ENCODE measurements at places on chromosomes 5 and 9.

GRCh38 chr5:151700820-151701219 is 14.1 kb upstream of the SPARC start:
- DNase-seq: no peak

DNA sequence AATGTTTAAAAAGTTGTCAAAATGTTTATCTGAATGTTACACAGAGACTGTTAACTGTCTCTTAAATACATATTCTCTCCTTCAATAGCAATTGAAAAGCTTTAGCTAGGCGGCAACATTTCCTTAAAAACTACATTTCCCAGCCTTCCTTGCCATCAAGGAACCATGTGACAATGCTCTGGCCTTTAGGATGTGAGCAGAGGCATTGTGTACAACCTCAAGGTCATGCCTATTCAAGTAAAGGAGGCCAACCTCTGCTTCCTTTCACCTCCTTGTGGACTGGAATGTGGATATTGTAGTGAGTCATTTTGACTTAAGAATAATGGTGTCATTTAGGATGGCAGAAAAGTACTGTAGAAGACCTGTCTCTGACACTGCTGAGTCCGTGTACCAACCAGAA is 23.7 kb upstream of the MROH2B start:
- DNase-seq: no peak

GRCh38 chr5:50744776-50745175 is 78.3 kb downstream of the PARP8 start:
- DNase-seq: peak; percentile 17

DNA sequence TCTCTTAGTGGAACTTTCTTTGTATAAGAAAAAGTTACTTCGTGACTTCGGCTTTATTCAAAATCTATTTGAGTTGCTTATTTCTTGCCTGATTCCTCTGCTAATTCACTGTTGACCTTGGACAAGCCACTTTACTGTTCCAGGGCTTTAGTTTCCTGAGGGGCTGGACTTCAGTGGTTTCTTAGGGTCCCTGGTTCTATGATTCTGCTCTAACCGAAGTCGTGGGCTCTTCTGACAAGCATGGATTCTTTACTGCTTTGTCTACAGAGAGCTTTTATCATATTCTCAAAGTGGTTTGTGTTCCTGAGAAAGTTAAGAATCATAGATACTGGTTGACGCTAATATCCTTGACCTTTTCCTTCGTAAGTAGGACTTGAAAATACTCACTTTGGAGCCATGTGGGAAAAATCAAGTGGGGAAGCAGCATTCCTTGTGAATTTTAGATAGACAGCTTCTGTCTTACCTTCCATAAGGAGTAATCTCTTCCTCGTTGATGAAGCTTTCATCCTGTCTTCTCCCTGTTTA is 21.1 kb downstream of the EXOSC2 start:
- no peak for DNase-seq

GRCh38 chr9:125246261-125246667 is 5.1 kb upstream of the HSPA5 start:
- DNase-seq: no peak

DNA sequence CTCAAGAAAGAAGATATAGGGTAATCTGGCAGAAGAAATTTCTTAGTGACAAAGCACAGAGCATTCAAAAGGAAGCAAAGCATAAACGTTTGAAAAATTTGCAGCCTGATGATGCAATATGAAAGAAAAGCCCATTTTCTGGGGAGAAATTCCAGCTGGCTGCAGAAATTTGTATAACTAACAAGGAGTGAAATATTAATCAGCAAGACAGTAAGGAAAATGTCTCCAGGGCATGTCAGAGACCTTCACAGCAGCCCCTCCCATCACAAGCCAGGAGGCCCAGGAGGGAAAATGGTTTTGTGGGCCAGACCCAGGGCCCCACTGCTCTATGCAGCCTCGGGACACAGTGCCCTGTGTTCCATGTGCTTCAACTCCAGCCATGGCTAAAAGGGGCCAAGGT is 359.4 kb downstream of the HINT1 start:
- DNase-seq: no peak

- no peak for DNase-seq
These were observed 87.7 kb downstream of the AUH start for GRCh38 chr9:91273853-91274552.

DNA sequence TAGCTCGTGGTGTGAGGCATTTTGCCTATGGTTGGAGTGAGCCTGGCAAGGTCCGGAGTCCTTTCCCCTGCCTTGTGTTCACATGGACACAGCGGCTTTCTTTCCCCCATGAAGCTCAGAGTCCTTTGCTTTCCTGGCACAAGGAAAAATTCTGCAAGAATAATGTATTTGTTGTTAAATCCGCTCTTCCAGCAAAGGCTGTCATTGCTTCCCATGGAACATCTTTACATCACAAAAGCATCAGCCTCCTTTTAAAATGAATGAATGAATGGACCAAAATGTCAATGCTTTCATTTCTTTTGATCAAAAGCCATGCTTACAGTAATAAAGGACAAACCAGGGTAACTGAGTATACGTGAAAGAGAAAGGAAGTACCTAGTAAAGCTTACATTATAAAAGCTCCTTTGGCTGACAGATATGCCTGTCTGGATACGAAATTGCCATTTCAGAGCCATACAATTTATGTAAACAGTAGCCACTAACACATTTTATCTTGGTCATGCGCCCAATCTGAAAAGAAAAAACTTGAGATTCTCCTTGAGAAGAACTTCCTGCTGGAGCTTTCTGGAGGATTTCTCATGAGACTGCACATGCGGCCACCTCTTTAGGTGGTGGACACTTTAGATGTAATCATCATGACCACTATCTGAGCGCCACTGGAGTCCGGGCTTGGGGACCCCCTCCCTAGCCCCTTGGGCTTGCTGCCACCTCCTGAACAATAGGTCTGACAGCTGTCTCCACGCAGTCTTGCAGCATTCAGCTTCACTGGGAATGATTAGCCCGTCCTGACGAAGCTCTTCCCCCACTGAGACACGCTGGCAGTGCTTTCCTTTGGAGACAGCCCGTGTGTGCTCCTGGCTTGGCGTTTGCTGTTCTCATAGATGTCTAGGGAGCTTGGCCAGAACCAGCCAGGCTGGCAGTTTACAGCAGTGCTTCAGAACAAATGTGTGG is 355.9 kb downstream of the ADAMTS6 start:
- DNase-seq: no peak

DNA sequence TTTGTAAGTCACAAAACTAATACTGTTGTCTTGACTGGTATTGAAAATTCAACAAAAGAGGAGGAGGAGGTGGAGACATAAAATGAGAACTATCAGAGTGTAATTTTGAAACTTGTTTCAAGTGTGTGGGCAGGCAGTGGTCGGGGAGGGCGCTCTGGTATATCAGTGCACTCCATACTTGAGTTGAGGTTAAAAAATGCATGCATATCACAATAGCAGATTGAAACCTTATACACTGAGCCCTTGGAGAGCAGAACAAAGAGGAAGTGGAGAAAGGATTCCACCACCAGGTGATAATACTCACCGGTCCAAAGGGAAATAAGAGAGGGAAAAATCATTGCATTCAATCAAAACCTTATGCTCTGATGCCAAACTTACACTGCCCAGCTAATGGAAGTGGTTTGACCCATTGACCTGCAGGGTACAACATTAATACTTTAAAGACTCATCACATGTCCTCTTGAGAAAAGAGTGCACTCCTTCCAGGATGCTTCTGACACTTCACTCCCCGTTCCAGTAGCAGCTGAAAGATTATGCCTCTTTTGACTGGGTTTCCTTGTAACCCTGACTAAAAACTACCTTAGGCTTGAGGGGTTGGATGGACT is 79.5 kb upstream of the FAM169A start:
- DNase-seq: peak; percentile 7

DNA sequence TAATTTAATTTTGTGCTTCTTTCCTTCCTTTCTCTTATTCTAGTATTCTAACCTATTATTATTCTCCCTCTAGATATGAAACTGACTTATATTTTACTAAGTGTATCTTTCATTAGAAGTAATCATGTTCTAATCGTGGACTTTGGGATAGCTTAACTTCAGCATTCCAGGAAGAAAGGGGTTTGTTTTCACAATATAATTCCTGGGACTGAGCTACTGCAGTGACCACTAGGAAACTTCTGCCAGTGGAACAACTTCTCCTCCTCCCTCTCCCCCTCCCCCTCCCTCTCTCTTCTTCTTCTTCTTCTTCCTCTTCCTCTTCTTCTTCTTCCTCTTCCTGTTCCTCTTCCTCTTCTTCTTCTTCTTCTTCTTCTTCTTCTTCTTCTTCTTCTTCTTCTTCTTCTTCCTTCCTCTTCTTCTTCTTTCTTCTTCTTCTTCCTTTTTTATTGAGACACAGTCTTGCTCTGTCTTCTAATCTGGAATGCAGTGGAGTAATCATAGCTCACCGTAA is 127.9 kb downstream of the NNT start:
- DNase-seq: no peak

GRCh38 chr5:56433039-56433617 is 200.0 kb upstream of the ANKRD55 start:
- no peak for DNase-seq

GRCh38 chr9:123174887-123175518 is 93.4 kb downstream of the STRBP start:
- peak; percentile 16 for DNase-seq

GRCh38 chr9:133285252-133285775 is 10.3 kb upstream of the ABO start:
- DNase-seq: no peak

- DNase-seq: no peak
These were observed 36.9 kb upstream of the SLC1A3 start for GRCh38 chr5:36569491-36569890.

DNA sequence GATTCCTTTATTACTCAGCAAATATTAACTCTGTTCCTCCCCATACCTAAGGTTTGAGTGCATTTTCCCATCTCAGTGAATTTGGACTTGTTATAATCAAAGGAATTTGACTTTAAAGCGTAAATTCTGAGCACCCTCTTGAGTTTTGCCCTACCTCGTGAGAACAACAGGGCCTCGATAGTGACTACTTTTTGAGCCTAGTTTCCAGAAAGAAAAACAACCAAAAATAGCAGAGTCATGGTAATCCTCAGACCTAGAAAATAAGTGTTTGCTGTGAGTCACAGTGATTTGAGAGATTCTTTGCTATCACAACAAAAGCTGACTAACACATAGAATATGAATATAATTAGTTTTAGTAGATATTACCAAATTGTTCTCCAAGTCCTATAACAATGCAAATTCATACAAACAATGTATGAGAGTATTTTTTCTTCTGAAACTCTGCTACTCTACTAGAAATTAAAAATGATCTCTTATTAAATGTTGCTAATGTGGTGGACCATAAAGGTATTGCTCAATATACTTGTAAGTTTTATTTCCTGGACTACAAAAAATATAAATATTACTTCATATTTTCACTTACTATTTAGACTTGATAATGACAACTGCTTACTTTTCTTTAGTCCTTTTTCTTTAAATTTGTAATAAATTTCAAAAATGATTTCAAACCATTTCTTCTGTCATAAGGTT is 759.7 kb downstream of the BRINP1 start:
- no peak for DNase-seq

Data from KBM-7 (cell line).